Hippocampal formation (tissue), 2 donors: ENCODE measurements at places on chromosomes 13 and 19.

GRCh38 chr13:75486146-75487062, 4.4 kb upstream of the TBC1D4 start:
- DNase-seq, result no peak

GRCh38 chr19:18519962-18520847, 1.7 kb downstream of the ELL start:
- DNase-seq, result peak; percentile 9

DNA sequence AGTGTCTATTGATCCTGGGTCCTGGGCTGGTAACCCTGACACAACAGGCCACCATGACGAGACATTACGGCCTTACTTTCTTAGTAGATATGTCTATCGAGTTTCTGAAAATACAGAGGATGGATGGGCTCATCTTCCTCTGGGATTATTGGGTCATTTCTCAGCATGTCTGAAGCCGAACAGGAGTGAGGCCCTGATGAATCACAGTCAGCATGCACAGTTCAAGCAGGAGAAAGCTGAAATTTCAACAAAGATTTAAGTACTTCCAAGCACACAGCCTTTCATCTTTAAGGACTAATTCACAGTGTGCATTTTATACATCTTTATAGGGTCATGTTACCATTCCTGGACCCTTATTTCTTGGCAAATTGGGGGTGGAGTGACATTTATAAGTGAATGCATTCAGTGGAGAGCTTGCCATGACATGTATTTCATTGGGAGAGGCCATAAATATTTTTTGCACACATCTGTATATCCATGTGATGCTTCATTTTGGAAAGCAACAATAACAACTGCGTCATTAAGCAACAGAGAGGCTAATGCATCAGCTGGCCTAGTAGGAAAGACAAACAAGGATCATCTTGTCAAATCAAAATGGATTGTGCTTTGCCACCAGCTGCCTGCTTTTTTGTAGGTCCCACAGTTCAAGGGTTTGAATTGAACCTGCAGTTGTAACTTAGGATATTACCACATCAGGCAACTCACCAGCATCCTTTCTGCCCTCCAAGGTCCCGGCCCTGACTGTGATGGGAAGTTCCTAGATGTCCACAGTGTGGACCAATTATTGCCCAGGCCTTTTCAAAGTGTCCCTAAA, 143.5 kb downstream of the DNAJC15 start:
- DNase-seq, result no peak

DNA sequence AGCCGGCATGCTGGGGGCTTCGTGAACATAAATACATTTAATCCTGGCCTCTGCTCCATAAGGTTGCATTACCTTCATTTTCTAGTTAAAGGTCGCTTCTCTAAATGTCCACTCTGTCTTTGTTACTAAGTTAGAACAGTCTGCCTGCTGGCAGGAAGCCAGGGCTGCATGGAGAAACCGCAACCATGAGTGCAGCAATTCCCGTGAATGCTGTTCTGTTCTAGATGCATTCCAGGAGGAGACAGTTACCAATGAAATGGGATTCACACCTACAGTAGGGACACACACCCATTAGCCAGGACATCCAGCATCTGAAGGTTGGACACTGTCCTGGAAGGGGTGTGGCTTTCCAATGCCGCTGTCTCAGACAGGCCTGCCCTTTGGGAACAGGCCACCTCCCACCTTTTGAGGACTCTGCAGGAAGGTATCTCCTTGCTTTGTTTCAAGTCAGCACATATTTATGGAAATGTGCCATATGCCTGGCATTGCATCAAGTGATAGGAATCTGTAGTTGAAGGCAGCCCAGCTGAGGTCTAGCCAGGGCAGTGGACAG, 129.7 kb downstream of the SLC7A1 start:
- no peak for DNase-seq

DNA sequence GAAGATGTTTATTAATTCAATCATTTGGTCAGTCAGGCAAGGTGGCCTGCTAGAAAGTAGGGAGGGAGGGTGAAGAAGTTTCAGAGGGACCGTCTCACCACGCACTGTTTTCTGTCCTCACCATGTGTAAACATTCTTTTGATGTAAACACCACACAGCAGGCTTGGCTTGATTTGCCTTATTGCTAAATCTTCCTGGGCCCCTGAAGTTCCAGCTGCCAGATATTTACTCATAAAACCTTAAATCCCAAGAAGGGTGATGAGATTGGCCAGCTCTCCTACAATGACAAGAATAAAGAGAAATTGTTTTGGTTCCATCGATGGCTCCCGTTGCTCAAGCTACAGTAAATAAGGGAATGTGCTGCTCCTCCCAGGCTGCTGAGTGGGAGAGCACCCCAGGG, 198.2 kb upstream of the TMTC4 start:
- no peak for DNase-seq

DNA sequence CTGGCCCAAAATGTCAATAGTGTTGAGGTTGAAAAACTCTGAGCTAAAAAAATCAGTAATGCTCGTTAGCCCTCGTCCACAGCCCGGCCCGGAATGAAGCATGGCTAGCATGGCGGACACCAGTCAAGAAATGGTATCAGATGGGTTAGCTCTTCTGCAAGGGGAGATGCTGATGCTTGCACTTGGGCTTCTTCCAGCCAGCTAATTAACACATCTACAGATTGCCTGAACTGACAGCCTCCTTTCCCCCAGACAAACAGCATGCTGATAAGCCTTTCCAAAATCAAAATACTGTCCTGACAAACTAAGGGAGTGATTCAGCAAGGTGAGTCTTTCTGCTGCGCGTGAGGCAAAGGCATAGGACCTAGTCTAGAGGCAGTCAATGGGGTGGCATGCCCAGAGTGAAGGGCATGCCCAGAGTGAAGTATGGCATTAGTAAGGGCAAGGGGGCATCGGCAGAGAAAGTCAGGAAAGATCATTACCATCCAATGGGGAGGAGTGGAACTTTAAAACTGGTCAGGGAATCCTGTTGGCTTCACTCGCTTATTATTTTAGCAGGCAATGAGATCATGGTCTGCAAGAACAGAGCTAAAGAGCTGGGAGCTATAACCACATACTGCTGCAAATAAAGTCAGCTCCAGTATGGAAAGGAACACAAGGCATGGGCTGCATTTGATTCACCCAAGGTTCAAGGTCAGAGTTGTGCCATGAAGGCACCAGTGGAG, 30.2 kb upstream of the UBE2L5 start:
- no peak for DNase-seq

DNA sequence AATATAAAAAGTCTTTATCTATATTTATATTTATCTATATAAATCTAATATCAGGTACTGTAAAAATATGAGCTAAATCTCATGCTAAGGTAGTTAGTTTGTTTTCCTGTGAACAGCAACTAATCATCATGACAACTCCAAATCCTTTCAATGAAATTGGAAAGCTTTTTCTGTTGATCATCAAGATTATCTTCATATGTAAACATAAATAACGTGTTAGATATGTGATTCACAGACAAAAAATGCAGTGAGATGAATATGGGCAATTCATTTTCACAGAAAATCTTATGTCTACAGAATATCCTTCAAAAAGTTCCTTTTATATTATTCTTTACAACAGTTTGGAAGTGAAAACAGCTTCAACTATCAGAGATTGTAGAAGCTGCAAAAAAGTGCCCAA, 41.7 kb upstream of the EEF1AKMT1 start:
- no peak for DNase-seq

DNA sequence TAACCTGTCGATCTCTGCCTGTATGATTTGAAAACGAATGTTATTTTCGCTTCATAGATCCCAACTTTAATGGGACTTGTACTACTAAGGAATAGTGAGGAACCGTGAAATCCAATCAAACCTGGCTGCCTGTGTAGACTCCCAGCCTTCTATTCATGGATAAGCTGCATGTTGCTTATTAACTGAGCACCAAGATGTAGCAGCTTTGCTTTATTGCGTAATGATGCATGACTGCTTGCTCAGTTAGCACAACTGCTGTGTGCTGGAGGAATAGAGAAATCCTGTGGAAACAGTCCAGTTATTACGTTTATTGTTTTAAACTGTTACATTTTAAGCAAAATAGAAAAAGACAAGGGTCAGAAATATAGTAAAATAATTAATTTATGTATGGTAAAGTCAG, 108.2 kb downstream of the SHISA2 start:
- no peak for DNase-seq

DNA sequence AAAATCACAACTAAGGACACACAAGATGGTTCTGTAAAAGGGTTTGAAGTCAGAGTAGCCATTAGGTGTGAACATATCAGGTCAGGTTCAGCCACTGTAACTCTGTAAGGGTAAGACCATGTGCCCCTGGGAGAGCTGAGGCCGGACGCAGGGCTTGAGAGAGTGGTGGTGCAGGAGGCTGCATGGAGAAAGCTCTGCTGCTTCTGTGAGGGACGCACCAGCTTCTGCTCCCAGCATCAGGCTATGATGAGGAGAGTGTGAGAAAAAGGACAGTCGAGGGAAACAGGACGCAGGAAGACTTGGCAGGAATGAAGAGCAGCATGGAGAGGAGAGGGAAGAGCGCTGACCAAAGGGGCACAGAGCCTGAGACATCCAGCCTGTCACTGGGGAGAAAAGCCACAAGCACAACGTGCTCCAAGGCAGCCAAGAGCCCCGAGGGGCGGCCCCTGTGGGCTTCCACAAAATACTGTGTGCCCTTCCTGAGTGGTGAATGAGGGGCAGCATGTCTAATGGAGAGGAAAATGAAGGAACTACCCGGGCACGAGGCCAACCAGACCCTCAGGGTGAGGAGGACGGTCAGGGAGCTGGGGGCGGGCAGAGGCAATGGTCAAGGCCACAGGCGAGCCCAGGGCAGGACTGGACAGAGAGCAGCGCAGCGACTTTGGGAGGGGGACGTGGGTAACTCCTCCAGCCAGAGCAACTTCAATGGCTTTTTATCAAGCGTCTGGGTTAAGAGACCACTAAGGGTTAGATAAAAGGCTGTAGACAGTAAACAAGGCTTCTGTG, 107.7 kb downstream of the COL4A1 start:
- DNase-seq, result no peak

GRCh38 chr13:23159205-23159759, 21.5 kb upstream of the SGCG start:
- DNase-seq, result no peak
